ENCODE measurements at places on chromosomes 12 and 14. TPM values are rescaled to one million over a fixed set of nuclear protein-coding genes. Genes with fewer than 3 reads are reported as not detected.

KRT3 gene
- total RNA-seq = not detected

COQ5 gene
- total RNA-seq = 51.4 TPM

ANO4 gene
- 0.76 TPM for total RNA-seq

CLSTN3 gene
- 76.3 TPM for total RNA-seq

RNF212B gene
- total RNA-seq = 0.18 TPM

AGAP2 gene
- 2.9 TPM for total RNA-seq
